ENCODE measurements at places on chromosomes 3 and 15. TPM values are rescaled to one million over a fixed set of nuclear protein-coding genes. Genes with fewer than 3 reads are reported as not detected.

DNA sequence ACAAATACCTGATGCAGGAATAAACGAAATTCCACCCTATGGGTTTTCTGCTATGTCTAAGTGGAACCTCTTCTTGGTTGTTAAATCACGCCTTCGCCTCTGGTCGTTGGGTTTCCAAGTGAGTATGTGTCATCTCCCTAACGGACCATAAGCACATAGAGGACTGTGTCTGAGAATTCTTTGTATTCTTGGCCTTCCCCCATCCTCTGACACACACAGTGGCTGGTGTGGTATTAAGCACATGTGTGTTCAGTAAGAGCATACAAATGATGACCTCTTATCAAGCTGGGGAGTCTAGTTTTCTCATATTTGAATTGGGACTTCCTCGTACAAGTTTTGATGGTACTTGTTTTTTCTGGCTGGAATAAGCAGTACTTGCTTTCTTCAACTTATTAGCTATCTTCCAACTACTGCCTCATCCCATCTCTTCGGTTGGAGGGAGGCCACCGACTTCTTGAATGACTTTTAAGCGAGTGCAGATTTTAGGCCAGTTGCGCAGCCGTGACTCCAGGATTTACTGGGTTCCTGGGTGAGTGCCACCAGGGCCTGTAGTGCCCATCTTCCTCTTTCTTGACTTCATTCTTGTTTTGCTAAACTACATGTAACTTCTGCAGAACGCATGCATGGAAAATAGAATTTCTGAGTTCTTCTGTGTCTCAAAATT lies 240.2 kb downstream of the ADAMTS17 start:
- no peaks in the 10 kb centered on the region for H3K27me3 ChIP-seq
- H3K4me1 ChIP-seq = peaks cover 2% of the 10 kb centered on the region
- no peak overlapping the region for H3K4me3 ChIP-seq
- peak overlapping the region; percentile 50 for H3K27ac ChIP-seq
- DNase-seq = no peak
- no peaks in the 10 kb centered on the region for H3K36me3 ChIP-seq

DNA sequence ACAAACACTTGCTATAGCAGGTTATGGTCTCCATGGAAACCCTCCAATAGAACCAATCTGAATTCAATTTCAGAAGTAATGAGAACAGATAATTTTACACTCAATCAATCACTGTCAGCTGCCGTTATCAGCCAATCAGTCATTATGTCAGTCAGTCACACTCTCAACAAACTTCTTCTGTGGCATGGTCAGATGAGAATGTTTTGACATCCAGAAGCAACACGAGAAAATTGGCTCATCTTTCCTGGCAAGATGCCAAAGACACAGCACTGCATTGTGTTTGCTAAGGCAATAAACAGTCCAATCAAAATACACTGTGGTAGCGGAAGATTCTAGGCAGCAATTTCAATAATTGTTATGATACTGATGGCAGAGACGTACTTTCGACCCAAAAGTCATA lies 190.7 kb downstream of the RORA start:
- H3K36me3 ChIP-seq = no peaks in the 10 kb centered on the region
- H3K27me3 ChIP-seq = no peaks in the 10 kb centered on the region
- H3K4me1 ChIP-seq = peaks cover 42% of the 10 kb centered on the region

DNA sequence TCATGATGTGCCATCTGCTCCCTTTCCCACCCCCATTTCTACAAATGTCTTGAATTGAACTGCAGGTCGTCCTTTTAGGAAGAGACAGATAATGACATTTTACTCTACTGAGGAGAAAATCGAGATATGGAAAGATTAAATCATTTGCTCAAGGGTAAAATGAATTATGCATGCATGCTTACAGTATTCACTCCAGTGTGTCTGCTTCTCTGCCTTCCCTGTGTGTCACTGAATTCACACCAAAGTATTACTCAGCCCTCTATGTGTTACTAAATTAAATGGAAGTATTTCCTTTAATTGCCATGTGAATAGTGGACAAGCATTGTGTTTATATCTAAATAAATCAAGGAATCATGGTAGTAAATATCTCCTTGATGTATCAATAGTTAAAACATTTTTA lies 449.0 kb downstream of the NLGN1 start:
- no peaks in the 10 kb centered on the region for H3K4me1 ChIP-seq
- no peaks in the 10 kb centered on the region for H3K27me3 ChIP-seq
- no peak overlapping the region for H3K27ac ChIP-seq

DNA sequence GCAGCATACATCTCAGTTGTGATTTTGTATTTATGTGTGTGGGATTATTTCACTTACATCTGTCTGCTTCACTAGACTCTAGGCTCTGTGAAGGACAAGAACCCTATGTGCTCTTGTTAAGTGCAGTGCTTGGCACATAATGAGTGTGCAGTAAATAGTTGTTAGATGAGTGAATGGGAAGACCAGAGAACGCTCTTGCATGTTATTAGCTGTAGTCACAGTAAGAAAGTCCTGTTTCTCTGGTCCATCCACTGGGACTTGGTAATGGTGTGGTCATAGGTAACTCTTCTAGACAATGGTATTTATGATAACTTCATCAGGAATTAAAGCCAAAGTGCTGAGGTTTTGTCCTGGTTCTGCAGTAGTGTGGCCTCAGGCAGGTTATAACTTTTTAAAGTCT lies 1.4 kb upstream of the AQP9 start:
- H3K27ac ChIP-seq = no peak overlapping the region
- H3K4me1 ChIP-seq = no peaks in the 10 kb centered on the region
- no peak for DNase-seq
- H3K27me3 ChIP-seq = peaks cover 15% of the 10 kb centered on the region

DNA sequence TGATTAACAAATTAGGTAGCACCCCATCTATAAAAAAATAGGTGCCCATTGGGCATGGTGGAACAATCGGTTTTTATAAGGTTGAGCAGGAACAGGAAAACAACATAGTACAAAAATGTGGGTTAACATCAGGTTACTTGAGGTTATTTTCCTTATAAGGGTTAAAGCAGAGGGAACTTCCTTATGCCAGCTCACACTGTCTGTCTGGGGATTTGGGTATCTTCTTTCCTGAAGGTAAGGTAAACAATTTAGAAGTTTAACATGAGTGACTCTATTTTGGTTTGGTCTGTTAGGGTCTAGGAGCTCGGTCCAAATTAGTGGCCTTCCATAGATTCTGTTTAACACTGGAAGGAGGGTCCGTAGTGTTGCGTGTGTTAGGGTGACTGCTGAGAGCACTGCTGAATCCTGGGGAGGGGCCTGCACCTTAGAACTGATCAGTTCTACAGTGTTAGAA lies 14.7 kb downstream of the CHD2 start:
- H3K27me3 ChIP-seq = no peaks in the 10 kb centered on the region
- no peak overlapping the region for H3K4me3 ChIP-seq
- no peak for DNase-seq
- H3K4me1 ChIP-seq = peaks cover 94% of the 10 kb centered on the region
- peak overlapping the region; percentile 86 for H3K27ac ChIP-seq

DNA sequence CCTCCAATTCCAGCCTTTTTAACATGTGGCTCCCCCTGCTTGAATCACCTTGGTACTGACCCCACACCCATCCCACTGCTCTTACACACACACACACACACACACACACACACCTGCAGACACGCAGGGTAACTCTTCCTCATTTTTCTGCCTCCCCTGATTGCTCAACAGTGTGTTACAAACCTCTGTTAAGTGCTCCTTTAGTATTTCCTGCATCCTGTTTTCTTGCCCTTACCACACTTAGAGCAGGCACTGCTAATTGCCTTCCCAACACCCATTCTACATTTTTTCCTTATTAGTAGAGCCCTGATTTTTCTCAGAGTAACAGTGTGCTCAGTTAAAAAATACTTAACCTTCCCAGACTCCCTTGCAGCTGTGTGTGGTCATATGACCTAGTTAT lies 184.0 kb downstream of the EBLN2 start:
- H3K27me3 ChIP-seq = no peaks in the 10 kb centered on the region
- no peaks in the 10 kb centered on the region for H3K4me1 ChIP-seq
- H3K4me3 ChIP-seq = no peak overlapping the region

DNA sequence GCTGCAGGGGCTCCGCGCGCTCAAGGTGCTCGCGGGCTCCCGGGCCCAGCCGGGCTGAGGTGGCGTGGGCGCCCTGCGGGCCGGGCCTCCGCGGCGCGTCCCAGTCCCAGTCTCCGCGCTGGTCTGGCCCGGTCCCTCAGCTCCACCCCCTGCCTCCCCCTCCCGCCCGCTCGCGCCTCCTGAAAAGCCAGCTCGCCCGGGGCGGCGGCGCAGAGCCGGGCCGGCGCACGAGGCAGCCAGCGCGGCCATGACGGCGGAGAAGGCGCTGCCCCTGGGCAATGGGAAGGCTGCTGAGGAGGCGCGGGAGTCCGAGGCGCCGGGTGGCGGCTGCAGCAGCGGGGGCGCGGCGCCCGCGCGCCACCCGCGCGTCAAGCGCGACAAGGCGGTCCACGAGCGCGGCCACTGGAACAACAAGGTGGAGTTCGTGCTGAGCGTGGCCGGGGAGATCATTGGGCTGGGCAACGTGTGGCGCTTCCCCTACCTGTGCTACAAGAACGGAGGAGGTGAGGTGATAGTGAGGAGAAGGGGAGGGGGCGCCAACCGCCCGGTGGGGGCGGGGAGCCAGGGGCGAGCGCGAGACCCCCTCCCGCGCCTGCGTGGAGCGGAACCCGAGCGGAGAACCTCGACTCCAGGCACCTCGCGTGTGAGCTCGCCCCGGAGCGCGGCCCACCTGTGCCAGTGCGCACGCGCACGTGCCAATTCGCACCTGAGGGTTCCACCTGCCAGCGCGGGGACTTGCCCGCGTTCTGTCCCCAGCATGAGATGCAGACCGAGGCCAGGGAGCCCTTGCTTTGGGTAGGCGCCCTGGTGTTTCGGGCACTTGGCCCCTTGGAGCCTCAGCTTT lies at the start of gene SLC6A11:
TSS of gene SLC6A11 (plus strand) at position 210 of the 844 bp plus-strand sequence. CDS start at position 248, 38 bp downstream.
- H3K4me3 ChIP-seq = peak within 1 kb of the TSS; percentile 55
- peaks cover 9% of the 10 kb centered on the region for H3K4me1 ChIP-seq
- H3K36me3 ChIP-seq = no peaks in the 10 kb centered on the region
- no peak for DNase-seq

The PTH1R gene
- 6.4 TPM for total RNA-seq

Measured in left ventricle myocardium inferior (tissue), 1 donor.